RWPE2 (cell line): ENCODE measurements at places on chromosomes 13 and 19.

- DNase-seq, result no peak
These were observed 2.6 kb downstream of the GCDH start for GRCh38 chr19:12893582-12893981.

GRCh38 chr13:111658145-111659100 is 338.0 kb downstream of the TEX29 start:
- DNase-seq, result no peak

GRCh38 chr19:43625918-43626579 is 6.6 kb upstream of the ZNF428 start:
- no peak for DNase-seq

- no peak for DNase-seq
These were observed 5.2 kb downstream of the SYDE1 start for GRCh38 chr19:15112385-15112784.

GRCh38 chr19:1360818-1361461 is 22.8 kb upstream of the NDUFS7 start:
- no peak for DNase-seq

- peak; percentile 74 for DNase-seq
These were observed at the start of gene WTIP for GRCh38 chr19:34480971-34481841. Gene WTIP, plus strand, starts transcription at chr19:34481758. Its CDS starts 217 bp downstream, at chr19:34481975.

GRCh38 chr19:6362027-6362350 is 658 bp downstream of the CLPP start:
- no peak for DNase-seq

- DNase-seq, result no peak
These were observed 18.7 kb upstream of the TINCR start for GRCh38 chr19:5586300-5587070.

DNA sequence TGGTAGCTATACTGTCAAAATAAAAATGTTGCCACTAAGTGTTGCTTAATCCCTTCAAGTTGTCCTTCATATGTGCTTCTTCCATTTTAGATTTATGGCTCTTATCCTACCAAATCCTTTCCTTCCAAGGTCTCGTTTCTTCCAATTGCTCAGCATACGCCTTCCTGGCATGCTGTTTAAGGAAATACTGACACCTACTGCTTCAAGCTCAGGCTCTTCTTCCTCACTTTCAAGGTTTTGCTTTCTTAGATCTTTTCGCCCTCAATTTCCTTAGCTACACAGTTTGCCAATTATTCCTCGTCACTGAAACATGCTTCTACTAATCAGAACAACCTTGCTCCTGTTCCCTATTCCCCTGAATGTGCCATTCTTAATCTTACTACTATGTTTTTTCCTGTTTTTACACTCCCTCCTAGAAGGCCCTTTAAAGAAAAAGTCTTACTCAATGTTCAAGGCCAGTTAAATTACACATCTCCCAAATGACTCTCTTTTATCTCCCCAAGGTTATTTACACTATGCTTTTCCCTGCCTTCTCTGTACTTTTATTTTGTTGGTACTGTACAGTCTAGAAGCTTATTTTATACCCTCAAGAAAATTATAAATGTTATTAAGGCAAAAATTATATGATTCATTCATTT is 343.1 kb downstream of the MZT1 start:
- no peak for DNase-seq

DNA sequence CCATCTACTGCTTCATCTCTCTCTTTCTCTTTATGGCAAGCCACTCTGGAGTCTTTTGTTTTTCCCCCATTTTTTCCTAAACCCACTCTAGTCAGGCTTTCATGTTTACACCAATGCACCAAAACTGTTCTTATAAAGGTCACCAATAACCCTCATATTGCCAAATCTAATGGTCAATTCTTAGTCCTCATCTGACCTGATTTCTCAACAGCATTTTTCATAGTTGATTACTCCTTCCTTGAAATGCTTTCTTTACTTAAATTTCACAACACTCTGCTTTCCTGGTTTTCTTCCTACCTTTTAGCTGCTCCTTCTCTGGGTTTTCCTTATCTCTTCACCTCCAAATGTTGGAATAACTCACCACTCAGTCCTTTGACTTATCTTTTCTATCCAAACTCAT is 47.9 kb downstream of the MICU2 start:
- DNase-seq, result no peak
